Stimulated activated CD4-positive, alpha-beta T cell treated with anti-CD3 and anti-CD28 coated beads, Interleukin-12 subunit alpha, Interleukin-12 subunit beta, amount 100 ng/mL, for 24 hours (primary cell): ENCODE measurements at places on chromosomes 5 and 9.

- no peak for DNase-seq
These were observed 237.8 kb upstream of the GAS1 start for GRCh38 chr9:87184956-87185642.

GRCh38 chr5:91379246-91379913 lies 3.7 kb downstream of the ARRDC3 start:
- no peak for DNase-seq

DNA sequence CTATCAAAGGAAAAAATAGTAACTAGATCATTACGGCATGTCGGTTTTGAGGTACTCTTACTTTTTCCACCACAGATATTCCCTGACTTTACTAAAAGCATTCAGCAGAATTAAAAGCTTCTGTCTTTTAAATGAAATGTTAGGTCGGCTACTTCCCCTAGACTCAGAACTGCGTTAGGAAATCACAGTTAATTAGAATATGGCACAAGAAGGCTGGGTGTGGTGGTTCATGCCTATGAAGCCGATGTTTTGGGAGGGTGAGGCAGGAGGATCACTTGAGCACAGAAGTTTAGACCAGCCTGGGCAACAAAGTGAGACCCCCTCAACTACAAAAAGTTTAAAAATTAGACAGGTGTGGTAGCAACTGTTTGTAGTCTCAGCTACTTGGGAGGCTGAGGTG lies 24.4 kb downstream of the CEMIP2 start:
- DNase-seq, result no peak

DNA sequence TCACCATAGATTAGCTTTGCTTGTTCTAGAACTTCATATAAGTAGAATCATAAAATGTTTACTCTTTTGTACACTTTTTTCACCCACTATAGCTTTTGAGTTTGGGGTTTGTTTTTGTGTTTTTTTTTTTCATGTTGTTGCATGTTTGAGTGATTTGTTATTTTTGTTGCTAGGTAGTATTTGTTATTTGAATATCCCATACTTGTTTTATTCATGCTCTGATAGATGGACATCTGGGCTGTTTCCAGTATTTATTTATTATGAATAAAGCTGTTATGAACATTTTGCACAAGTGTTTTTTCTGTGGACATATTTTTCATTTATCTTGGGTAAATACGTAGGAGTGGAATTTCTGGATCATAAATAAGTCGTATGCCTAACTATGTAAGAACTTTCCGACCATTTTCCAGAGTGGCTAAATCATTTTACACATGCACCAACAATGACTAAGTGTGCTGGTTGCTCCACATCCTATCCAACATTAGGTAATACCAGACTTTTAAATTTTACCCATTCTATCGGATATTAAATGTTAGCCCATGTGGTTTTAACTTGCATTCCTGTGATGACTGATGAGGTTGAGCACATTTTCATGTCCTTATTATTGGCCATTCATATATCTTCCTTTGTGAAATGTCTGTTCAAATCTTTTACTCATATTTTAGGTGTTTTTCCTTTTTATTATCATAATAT lies 69.1 kb upstream of the NR4A3 start:
- no peak for DNase-seq

GRCh38 chr5:153352685-153353219 lies 137.7 kb upstream of the GRIA1 start:
- no peak for DNase-seq

GRCh38 chr9:92716557-92716956 lies 46.6 kb upstream of the IPPK start:
- peak; percentile 80 for DNase-seq

DNA sequence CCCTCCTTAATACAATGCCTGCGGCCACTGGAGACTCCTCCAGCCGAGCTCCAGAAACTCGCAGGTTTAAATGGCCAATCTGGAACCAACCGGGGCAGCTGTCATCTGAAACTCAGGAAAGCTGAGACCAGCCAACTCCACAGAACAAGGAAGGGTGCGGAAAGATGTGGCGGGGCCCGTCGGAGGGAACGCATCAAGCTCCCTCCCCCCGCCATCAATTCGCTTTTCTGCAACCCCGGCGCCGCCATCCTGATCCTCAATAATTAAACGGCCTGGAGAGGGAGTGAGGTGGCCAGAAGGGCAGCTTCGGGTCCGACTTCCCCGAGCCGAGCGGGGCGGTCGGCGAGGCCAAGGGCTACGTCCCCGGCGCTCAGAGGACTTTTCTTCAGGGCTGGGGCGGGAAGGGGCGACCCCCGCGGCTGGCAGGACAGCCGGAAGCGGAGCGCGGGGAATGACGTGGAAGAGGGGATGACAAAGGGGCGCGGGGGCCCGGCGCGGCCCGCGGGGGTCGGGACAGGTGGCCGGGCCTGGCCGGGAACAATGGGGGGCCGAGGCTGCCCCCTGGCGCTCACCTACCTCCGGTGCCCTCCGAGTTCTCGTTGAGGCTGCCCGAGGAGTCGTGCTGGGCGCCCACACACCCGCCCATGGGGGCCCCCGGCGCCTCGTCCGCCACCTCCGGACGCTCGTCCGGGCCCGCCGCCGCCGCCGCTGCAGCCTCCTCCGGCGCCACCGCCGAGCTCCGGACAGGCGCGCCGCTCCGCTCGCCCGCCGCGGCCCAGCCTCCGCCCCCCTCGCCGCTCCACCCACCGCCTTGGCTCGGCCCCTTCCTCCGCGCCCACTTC lies at the start of gene UBTD2:
Gene UBTD2, minus strand, starts transcription at position 745 of the 842 bp plus-strand sequence. Its CDS starts 99 bp downstream, at position 646.
- peak; percentile 40 for DNase-seq

DNA sequence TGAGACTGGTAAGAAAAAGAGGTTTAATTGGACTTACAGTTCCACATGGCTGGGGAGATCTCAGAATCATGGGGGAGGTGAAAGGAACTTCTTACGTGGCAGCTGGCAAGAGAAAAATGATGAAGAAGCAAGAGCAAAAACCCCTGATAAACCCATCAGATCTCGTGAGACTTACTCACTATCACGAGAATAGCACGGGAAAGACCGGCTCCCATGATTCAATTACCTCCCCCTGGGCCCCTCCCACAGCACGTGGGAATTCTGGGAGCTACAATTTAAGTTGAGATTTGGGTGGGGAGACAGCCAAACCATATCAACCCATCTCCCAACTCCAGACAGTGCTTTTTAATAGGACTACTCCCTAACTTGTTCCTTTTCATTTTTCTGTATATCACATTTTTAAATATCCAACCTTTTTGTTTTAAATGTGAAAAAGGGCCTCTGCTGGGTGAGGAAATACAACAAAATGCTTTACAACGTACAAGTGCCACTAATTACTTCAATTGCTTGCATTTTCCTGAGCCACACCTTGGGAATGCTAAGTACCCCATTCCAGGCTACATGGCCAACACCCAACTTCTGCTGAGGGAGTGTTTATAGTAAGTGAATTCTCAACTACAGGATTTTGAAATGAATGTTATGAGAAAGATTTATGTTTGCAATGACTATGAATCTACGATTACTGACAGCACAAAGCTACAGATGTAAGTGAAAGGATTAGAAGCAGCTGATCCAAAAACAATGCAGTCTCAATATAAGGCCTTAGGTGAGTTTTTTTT lies 294.1 kb upstream of the CD180 start:
- DNase-seq, result no peak

DNA sequence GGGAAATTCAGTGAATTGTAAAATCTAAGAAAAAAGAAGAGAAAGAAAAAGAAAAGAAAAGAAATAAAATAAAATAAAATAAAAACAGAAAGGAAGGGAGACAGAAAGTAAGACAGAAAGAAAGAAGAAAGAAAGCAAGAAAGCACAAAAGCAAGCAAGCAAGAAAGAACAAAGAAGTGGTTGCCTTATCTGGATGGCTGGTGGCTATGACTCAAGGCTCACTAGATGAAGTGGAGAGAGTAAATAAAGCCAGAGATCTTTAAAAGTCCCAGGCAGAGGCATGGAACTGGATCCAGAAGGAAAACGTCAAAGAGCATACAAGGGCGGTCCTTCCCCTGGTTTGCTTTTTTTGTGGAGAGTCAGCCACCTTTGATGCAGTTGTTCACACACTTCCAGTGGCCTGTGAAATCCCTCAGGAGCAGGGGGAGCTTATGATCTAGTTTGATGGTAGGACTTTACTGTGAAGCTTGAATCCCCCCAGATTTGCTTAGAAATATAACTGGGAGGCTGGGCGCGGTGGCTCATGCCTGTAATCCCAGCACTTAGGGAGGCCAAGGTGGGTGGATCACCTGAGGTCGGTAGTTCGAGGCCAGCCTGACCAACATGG lies 176.7 kb upstream of the HMHB1 start:
- DNase-seq, result no peak

DNA sequence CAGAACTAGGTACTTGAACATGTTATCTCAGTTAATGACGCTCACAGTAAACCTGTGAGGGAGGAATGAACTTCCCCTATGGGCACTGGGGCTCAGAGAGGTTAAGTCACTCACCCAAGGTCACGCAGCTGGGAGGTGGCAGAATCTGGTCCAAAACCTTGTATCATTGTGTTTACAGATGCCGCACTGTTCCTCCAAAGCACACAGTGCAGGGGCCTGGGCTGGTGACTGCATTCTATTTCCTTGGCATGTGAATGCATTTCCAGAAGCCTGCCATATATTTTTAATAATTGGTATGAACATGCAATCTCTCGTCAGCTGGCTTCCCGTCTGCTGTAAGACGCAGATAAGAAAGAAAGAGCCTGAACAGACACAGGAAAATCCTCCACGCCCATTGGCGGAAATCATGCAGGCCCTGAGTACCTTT lies 77.0 kb upstream of the TBC1D2 start:
- no peak for DNase-seq

DNA sequence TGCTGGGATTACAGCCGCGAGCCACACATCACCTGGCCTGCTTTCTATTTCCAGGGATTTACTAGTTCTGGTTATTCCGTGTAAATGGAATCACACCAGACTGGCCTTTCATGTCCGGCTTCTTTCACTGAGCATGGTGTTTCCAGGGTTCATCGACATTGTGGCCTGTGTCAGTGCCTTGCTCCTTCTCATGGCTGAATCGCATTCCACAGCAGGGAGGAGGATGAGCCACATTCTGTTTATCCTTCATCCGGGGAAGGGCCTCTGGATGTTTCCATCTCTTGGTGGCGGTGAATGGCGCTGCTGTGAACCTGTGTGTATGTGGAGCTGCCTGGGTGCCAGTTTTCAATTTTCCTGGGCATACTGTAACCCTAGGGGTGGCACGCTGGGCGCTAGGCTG lies 58.7 kb upstream of the RNU6ATAC start:
- DNase-seq, result no peak

GRCh38 chr5:128494516-128494915 lies 43.5 kb downstream of the FBN2 start:
- no peak for DNase-seq

DNA sequence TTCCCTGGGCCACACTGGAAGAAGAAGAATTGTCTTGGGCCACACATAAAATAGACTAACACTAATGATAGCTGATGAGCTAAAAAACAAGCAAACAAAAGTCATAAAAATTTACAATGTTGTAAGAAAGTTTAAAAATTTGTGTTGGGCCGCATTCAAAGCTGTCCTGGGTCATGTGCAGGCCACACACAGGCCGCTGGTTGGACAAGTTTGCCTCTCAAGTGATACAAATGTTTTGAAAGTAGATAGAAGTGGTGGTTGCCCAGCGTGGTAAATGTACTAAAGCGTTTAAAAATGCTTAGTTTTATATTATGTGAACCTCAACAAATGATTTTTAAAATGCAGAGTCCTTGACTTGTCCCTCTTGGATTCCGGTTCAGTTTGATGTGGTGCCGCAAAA lies 94.9 kb upstream of the TBCA start:
- no peak for DNase-seq

DNA sequence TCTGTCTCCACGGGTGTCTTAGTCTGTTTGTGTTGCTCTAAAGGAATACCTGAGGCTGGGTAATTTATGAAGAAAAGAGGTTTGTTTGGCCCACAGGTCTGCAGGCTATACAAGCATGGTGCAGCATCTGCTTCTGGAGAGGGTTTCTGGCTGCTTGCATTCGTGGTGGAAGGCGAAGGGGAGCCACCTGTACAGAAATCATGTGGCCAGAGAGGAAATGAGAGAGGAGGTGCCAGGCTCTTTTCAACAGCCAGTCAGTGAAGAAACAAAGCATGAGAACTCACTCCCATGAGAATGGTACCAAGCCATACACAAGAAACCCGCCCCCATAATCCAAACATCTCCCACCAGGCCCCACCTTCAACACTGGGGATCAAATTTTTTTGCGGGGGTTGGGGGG lies 53.4 kb downstream of the PFDN1 start:
- DNase-seq, result no peak

GRCh38 chr9:994005-994404 lies 17.6 kb downstream of the DMRT3 start:
- DNase-seq, result no peak

- no peak for DNase-seq
These were observed 842 bp upstream of the GTF3C5 start for GRCh38 chr9:133029994-133030316.

GRCh38 chr5:1430121-1430795 lies 15.0 kb downstream of the SLC6A3 start:
- no peak for DNase-seq

GRCh38 chr9:134546246-134546731 lies 95.3 kb upstream of the COL5A1 start:
- no peak for DNase-seq

DNA sequence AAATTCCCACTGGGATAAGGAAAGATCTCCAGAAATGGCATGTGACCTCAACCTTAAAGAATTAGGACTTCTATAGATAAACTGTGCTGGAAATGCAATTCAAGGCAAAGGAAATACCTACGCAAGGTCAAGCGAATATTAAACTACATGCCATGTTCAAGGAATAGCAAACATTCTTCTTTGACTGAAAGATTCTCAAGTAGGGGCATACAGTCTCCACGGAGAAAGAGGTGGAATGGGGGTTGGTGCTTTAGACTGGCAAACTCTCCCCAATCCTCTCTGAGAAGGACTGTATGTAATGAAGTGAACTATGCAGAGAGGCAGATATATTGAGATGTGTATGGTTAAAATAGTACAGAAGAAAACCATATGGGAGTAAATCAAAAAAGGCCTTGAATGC lies 6.1 kb downstream of the RICTOR start:
- no peak for DNase-seq

DNA sequence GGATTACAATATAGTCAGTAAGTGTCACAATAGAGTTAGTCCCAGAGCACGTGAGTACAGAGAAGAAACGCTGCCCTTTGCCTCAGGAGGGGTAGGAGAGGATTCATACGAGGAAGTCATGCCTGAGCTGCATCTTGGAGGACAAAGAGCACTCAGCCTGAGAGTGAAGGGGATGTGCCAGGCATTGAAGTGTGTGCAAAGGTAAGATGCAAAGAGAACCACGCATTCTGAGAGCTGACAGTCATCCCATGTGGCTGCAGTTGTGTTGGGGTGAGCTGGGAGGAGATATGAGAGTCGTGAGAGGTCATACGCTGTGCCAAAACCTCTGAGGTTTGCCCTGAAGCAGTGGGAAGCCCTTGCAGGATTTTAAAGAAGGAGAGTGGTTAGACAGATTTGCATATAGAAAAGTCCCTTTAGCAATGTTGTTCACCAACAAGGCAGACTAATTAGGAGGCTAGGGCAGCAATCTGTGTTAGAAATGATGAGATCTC lies 97.5 kb downstream of the PIP5K1B start:
- DNase-seq, result no peak

- DNase-seq, result no peak
These were observed 1.5 kb downstream of the CDC20B start for GRCh38 chr5:55171471-55171870.

GRCh38 chr9:98790842-98791607 lies 5.3 kb downstream of the ANKS6 start:
- DNase-seq, result peak; percentile 33
